Activated CD4-positive, alpha-beta T cell treated with anti-CD3 and anti-CD28 coated beads for 4 hours (primary cell): ENCODE measurements at places on chromosomes 7 and 10.

DNA sequence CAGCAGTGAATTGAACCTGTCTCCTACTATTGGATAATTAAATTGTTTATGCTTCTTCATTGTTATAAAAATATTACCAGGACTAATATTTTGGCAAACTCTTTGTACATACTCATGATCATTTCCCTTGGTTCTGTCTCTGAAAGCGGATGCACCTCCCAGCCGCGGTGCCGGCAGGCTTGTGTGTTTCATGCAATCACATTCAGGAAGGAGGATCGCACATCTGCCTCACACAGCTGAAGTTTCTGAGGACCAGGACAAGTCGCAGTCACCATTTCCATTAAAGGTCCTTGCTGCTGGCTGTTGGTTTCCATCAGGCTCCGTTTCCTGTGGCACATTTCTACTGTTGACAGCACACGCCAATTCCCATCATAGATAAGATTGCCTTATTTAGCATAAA, 117.8 kb upstream of the SHH start:
- no peak for DNase-seq

DNA sequence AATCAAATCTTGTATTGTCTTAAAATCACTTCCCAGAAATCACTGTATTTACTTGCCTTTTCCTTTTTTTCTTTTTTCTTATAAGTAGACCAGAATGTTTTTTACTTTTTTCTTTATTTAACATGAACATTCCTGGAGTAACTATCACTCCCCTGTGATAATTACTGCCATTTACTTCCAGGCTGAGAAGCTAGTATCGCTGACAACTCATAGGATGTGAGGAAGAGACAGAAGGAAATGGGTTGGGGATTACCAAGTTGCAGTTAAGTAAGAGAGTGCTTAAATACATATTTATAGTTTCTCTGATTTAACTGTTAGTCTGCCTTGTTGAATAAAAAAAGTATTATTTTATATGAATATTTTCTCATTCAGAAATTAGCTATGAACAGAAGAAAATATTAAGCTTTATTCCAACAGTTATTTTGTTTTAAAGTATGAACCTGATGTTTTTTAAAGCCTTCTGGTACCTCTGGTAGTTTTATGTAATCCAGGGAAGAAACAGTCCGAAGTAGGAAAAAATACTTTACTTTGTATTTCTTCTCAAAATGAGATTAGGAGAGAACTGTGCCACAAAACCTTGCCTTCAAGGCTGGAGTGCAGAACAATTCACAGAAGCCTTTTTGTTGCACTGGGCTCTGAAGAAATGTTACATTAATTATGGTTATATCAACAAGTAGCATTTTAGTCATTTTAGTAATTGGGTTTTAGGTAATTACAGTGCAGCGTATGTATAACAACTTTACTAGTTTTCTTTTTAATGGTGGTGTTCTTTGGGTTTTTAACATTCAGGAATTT, 72.8 kb downstream of the SHOC2 start:
- no peak for DNase-seq

DNA sequence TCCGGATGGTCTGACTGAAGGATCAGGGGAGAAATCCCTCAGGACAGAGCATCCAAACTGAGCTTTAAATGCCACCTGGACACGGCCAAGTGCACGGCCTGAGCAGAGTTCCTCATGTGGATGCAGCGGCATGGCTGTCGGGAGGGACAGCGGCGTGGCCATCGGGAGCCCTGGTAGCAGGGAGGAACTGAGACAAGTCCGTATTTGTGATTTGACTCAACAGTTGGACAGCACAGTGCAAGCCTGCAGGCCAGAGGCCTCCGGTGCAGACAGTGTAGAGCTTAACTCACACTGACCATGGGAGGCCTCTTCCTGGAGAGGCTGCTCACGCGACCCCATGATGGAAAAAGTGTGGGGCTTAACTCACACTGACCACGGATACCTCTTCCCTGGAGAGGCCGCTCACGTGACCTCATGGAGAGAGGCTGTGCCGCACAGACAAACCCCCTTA, 207.4 kb downstream of the DIP2C start:
- DNase-seq = no peak

DNA sequence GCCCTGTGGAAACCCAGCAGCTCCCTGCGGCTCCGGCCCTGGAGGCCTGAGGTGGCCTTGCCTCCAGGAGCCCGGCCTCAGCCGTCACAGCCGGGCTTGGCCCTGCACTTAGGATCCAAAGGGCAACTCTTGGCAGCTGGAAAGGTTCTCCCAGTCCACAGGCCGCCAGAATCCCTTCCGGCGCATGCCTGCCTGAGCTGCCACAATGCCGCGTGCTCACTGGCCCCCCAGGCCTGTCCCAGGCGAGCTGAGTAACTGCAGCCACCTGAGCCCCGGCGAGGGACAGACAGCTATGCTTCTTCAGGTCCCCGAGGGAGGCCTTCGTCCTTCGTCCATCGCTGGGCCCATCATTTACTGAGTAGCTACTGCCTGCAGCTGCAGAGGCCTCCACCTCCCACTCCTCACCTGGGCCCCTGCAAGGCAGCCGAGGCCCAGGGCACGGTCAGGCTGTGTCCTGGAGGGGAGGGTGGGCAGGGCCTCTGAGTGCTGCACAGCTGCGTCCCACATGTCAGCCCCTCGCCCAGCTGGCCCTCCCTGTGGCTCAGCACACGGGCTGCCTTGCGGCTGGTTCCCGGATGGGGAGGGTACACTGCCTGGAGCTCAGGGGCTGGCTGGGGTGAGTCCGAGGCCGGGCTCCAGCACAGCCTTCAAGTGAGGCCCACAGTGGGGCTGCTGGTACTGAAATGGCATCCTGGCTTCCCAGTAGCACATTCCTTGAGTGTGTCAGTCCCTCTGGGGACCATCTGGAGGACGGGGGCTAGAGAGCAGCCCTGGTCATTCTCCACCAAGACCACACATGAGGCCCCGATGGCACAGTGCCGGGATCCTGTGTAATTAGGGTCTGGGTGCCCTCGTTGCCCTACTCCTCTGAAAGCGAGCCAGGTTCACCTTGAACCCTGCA, 172.5 kb downstream of the ELFN1 start:
- no peak for DNase-seq

DNA sequence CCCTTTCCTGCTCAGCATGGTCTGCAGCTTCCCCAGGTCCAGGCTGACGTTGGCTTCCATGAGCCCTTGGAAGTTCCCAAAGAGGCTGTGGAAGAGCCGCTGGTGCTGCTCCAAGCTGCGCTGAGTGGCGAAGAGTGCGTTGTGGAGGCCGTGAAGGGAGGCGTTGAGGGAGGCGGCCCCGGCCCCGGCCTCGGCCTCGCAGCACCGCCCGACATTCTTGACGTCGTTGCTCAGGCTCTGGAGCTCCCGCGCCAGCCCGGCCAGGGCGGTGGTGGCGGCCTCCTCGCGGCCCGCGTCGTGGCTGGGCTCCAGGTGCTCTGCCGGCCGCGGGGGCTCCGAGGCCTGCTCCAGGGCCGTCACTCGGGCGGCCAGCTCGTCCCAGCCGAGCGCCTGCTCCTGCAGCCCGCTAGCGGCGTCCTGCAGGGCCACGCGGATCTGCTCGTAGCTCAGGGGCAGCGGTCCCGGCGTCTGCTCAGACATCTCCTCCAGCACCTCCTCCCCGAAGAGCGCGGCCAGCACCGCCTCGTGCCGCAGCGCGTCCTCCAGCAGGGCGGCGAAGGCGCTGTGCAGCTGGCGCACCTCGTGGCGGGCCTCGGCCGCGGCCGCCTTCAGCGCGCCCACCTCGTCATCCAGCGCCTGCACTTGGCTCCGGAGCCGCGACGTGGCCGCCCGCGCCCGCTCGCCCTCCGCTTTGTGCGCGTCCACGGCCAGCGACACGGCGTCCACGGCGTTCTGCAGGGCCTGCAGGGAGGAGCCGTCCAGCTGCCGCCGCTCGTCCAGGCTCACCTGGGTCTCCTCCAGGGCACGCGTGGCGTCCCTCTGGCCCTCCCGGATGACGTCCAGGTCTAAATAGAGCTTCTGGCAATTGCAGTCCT, 14.7 kb downstream of the MMRN2 start:
- DNase-seq = no peak

DNA sequence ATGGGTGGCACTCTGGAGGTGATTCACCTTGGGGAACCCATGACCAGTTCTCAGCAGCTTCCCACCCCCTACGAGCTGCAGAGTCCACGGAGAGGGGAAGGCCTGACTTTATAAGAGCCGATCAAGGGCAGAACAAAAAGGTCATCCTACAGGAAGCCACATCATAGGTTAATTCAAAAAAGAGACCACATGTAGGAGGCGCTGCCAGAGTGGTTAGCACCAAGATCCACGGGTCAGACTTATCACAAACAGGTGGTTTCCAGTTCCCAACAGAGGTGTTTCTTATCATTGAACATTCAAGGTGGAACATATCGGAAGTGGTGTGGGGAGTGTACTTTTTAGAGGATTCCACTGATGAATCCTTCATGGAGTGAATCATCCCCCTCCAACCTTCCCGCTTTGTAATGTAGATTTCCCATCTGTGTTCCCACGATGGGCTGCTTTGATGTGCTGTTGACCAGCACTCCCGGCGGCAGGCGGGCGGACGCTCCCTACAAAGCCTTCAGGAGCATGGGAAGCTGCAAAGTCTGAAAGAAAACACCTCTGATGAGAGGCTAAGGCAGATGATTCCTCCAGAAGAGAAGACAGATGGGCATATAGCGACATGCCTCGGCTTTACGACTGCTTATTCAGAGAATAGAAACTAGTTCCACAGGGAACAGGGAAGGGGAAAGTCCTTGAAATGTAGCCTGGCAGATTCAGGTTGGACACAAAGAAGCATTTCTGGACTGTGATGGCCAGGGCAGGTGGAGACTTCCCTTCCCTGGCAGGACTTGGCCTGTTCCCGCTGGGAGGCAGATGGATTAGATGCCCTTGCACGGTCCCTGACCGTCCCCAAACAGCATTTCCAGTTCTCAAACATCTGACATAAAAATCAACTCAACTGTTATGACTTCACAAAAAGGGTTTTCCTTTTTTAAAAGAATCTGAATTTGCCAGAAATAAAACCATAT, 66.5 kb downstream of the AFAP1L2 start:
- no peak for DNase-seq

GRCh38 chr10:79586933-79587332, 23.8 kb upstream of the SFTPA1 start:
- DNase-seq = no peak

GRCh38 chr7:125547505-125547904, 617.9 kb upstream of the POT1 start:
- no peak for DNase-seq

- DNase-seq = no peak
Observed at GRCh38 chr7:129343099-129343700, 91.0 kb upstream of the STRIP2 start.

- DNase-seq = peak; percentile 0
Observed at GRCh38 chr7:64463636-64464375, 99.1 kb downstream of the ZNF680 start.

GRCh38 chr10:72503241-72503640, 122.6 kb downstream of the MICU1 start:
- DNase-seq = no peak

DNA sequence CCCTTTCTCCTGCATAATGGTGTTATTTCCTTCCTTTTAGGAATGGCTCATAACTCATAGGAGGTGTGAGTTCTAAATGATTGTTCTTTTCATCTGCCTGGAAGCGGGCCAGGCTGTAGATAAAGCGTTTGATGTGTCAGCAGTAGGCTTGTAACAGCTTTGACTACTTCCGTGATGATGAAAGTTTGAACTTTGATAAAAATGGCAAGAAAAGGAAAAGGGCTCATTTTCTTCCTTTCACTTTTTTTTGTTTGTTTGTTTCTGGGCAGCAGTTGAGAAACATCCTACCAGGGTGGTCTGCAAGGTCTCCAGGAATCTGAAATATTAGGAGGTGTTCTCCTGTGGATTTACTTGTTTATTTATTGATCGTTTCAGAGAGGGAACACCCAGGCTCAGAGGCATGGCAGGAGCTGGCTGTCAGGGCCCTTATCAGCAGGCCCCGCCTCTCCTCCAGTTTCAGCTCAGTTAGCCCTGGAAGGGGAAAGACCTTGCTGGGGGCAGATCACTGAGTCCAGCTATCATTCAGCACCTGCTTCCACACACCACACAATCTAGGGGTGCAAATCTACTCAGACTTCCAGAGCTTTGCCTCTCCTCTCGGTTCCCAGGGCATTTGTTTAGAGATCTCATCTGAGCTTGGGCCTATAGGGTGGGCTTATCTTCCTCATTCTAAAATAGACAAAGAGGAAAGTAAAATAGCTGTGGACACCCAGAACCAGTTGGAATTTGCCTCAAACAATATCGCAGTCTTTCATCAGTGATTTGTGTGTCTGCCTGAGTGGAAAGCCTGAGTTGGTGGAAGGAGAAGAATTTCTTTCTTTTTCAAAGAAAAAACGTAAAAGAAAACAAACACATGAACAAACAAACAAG, 130.9 kb downstream of the BMPER start:
- DNase-seq = no peak

DNA sequence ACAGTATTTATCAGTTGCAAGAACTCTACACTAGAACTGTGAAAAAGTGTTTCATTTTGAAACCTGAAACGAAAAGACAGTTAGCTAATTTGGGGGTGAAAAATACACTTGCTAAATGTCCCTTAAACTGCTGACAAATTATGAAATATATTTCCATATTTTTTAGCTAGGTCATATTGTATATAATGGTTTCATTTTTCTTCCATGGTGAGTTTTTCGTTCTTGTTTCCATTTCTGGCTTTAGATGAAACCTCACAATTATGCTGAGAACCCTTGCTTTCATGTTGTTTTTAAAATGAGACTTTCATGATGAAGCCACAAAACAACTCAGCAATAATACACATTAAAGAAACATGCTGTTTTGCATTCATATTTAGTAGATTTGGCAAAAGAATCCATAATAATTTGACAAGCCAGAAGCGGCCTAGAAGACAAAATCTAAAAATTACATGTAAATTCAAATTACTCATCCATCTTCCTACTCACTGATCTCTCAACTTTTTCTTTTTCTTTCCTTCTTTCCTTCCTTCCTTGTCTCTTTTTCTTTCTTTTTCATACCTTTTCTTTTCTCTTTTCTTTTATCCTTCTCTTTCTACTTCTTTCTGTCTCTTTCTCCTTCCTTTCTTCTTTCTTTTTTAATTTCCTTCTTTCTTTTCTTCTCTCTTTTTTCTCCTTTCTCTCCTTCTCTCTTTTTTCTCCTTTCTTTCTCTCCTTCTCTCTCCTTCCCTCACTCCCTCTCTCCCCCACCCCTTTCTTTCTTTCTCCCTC, 46.5 kb upstream of the ITGB8 start:
- DNase-seq = no peak

- no peak for DNase-seq
Observed at GRCh38 chr7:116809636-116810266, 52.6 kb upstream of the CAPZA2 start.

DNA sequence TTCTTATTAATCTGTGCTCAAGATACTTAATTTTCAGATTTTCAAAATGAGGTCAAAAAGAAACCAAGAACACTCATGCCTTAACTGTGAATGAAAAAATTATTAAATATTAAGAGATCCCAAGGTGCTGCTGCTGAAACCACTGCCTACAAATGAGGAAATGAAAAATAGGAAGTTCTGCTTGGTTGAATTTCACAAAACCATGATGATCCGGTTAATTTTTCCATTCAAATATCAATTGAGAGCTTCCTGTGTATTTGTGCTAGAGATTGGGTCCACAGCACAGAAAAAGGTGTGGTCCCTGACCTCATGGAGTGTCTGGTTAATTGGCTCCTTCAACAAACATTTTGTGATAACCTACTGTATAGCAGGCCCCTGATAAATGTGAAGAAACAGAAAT, 132.7 kb upstream of the YAE1 start:
- DNase-seq = no peak

- no peak for DNase-seq
Observed at GRCh38 chr10:60905580-60905979, 38.4 kb downstream of the RHOBTB1 start.

GRCh38 chr7:159012353-159013069, 132.2 kb downstream of the VIPR2 start:
- DNase-seq = no peak

GRCh38 chr7:19919261-19920095, 146.1 kb upstream of the TMEM196 start:
- DNase-seq = no peak
